Stimulated activated CD4-positive, alpha-beta T cell treated with anti-CD3 and anti-CD28 coated beads, Interleukin-15, amount 100 ng/mL, for 1 hour (primary cell): ENCODE measurements at places on chromosomes 1 and 21.

GRCh38 chr1:210302501-210302900 is 26.2 kb upstream of the HHAT start:
- DNase-seq, result no peak

DNA sequence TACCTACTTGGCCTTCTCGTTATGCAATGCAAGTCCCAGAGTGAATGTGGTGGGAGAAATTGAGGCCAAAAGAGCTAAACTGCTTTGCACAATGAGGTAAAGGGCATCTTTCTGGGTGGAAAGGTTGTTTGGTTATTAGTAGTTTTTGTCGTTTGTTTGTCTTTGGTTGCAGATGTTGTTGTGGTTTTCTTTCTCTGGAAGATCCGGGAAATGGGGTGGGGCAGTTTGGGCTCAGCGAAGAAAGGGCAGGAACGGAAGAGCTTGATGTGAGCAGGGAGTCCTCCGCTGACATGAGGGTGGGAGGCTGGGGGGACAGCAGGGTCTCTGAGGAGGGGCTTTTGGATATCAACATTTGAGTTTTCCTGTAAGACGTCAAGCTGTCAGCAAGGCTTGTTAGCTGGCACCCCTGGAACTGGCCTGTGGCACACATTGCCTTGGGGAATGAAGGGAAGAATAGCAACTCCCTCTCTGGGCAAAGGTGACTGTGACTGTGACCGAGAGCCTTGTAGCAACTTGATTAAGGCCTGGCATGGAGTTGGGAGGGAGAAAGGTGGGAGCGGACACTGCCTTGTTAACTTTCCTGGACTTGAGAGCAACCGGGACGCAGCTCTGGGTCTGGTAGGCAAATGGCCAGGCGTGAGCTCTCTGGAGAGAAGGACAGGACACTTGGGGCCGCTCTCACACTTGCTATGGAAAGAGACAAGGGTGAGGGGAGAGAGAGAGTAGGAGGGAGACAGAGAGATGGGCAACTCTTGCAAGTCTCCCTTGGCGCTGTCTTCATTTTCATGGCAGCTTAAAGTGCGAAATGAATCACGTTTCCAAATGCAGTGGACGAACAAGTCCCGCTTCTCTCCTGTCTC is 15.4 kb upstream of the OPRD1 start:
- DNase-seq, result no peak

GRCh38 chr1:164033782-164034181 is 525.2 kb upstream of the PBX1 start:
- DNase-seq, result no peak

- DNase-seq, result no peak
These were observed 768.9 kb upstream of the ADGRL4 start for GRCh38 chr1:79775402-79775801.

GRCh38 chr1:84946631-84947030 is 50.3 kb downstream of the MCOLN2 start:
- DNase-seq, result no peak

DNA sequence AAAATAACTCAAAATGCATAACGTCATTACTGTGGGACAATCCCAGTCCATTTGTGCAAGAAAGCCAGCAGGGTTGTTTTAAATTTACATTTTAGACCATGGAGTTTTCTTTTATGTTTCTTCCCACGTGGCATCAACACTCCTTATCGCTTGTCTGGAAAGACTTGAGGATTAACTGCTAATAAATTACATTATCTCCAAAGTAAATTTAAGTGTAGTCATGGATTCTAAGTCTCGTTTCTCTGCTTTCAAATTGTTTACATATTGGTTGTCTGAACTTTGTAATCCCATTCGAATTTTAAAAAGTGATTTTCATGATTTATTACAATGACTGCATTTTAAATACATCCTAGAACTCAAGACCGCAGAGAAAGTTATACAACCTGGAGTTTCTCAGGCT is 119.3 kb upstream of the ADAMTS5 start:
- DNase-seq, result no peak

DNA sequence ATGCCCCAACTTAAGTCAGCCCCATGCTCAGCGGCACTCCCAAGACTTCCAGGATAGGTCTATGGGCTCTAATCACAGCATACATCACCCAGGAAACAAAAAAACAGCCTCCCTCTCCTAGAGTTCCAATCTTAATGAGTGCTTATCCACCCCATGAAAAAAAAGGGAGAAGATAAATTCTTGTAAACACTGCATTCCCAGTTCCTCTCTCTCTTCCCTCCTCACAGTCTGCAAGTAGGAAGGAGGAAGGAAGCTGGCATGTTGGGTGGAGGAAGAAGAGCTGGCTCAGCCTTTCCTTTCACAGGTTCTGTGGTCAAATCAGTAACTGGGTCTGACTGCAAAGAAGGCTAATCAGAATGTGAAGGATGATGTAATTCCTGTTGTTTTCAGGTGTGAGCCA is 69.9 kb upstream of the ZC3H11B start:
- DNase-seq, result no peak

GRCh38 chr1:240242601-240243144 is 151.0 kb downstream of the FMN2 start:
- no peak for DNase-seq

GRCh38 chr1:99638853-99639252 is 7.1 kb upstream of the PALMD start:
- DNase-seq, result no peak

GRCh38 chr1:202029171-202029665 is 18.8 kb downstream of the ELF3 start:
- no peak for DNase-seq

DNA sequence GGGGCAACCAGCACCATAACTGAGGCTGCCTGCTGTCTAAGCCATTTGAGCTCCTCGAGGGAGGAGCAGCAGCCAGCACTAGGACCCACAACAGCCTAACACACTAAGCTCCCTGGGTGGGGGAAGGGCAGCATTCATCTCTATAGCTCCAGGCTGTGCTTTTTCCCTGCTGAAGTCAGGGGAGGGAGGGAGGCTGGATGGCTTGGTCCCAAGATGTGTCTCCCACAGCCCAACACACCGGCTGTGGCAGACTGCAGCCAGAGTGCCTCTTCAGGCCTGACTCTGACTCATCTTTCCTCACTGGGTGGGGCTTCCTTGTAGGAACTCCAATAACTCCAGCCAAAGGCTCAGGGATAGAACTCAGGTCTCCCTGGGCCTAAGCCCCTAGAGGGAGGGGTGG is 296.3 kb downstream of the PRDM2 start:
- no peak for DNase-seq

DNA sequence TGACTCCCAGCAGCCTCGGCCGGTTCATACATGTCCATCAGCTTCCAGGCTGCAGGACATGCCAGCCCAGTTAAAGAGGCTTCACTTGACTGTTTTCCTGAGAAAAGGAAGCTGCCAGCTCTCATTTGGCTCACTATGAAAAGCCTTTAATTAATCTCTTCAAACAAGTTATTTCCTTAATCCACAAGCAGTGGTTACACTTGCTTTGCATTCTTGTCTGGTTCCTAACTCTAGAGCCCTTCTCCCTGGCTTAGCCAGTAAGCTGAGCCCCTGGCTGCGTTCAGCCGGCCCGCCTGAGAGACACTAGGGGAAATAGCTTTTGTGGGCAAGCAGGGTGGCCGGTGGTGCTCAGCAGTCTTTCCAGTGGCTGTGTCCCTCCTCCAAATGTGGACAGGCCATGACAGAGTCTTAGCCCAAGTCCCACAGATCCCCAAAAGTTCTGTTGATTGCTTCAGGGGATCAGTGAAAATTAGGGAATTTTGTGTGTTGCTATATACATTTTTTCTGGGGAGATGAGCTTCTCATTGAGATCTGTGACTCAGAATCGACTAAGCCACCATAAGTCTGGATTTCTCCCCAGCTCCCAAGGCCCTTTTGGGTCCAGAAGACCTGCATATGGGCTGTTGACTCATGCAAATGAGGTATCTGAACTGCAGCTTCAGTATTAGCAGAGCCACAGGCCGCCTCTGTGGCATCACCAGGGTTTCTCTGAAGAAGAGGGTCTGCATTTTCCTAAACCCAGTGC is 10.1 kb downstream of the ATF3 start:
- no peak for DNase-seq

GRCh38 chr1:238960071-238960470 is 426.3 kb upstream of the CHRM3 start:
- no peak for DNase-seq

DNA sequence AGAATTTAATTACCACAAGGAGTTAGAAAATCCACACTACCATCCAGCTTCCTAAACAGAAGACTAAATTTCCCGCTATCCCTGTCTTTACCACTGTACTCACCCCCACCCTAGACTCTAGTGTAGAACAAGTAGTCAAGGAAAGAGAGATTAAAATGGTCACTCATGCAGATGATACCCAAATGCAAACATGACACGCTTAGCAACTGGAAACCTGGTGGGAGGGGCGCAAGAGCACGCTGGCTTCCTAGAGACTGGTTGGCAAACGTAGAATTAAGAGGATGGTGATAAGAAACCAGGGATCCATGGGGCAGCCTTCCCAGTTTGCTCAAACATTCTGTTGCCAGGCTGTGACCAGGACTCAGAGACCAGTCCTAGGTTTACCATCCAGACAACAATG is 9.9 kb upstream of the LDLRAD1 start:
- DNase-seq, result no peak

DNA sequence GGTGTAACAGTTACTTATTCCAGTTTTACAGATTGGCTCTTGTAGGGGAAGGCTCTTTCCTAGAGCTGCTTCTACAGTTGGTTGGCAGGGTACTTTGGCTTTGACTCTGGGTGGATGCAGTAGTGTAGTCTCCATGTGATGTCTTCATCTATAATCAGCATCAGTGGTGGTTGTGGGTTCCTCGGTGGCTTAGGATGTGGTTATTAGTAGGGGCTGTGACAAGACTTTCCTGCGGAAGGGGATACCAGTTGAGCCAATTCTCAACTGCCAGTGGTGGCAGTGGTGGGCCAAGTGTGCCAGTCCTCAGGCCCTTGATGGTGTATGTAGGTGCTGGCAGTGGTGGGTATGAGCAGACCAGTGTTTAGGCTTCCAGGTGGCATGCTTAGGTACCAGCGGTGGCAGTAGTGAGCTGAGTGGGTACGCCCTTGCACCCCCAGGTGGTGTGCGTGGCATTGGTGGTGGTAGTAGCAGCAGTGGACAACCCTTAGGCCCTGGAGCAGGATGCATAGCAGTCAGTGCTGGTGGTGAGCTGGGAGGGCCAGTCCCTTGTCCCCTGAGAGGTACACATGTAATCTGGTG is 27.2 kb upstream of the KLF18 start:
- DNase-seq, result no peak

GRCh38 chr1:18855573-18855972 is 3.9 kb downstream of the TAS1R2 start:
- no peak for DNase-seq

DNA sequence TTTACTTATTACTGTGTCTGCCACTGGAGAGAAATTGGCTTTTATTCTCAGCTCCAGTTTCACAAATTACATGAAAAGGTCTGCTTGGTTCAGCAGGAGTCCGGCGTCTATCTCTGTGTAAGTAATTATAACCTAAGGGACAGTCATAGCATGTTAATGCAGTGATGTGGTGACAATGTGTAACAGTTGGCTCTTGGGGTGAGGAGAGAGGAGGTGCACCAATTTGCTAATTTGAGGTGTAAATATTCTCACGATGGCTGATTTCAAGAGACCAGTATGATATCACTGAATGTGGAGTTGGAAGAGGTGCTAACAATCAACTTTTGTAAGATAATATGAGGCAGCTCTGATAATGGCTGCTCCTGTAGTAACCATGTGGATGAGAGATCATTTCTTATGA is 86.1 kb downstream of the CTH start:
- DNase-seq, result no peak

DNA sequence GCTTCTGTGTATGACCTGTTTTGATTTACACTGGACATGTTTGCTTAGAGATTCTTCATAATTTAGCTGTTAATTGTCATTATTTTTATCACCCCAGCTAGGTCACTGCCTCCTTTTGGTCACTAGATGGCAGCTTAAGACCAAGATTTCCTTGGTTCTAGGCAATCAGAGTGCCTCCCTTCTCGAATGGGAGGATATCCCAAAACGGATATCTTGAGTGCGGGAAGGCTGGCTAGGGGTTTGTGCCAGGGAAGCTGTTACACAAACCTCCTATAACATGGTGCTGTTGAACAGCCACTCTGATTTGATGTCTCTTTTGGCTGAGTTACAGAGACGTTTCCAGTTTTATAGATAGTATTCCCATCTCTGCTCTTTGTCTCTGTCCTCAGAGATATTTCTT is 283.5 kb downstream of the S1PR1 start:
- DNase-seq, result no peak

- DNase-seq, result no peak
These were observed 75.7 kb upstream of the SPATA6 start for GRCh38 chr1:48547561-48548220.

DNA sequence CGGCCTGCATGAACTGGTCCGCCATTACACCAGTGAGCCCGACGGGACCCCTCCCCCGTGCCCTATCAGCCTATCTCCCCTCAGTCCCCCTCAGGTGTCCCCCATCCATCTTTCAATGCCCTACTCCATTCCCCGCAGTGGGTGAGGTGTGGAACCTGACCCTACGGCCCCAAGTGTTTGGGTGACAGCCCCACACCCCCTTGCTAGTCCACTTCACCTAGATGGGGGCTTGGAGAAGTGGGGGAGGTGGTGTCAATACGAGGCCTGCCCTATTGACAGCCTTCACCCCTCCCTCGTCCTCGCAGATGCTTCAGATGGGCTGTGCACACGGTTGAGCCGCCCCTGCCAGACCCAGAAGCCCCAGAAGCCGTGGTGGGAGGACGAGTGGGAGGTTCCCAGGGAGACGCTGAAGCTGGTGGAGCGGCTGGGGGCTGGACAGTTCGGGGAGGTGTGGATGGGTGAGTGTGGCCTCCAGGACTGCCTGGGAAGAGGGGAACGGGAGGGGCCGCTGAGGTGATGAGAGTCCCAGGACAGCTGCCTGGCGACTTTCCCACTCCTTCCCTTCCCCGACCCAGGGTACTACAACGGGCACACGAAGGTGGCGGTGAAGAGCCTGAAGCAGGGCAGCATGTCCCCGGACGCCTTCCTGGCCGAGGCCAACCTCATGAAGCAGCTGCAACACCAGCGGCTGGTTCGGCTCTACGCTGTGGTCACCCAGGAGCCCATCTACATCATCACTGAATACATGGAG is 15.7 kb upstream of the HDAC1 start:
- no peak for DNase-seq

DNA sequence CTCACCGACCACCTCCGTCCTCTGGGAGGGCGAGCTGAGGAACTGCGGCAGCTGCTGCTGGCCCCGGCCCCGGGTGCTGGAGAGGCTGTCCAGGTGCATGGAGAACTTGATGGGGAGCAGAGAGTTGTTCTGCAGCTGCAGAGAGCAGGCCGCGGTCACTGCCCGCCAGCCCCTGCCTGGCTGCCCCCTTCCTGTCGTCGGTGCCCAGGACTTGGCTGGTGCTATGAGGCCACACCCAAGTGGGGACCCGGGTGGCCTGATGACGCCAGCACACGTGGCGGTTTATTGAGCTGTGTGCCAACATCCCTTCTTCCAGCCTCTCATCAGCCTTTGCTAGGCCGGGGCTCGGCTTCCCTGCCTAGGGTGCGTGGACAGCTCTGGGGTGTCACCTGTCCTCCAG is 5.3 kb upstream of the TMEM52 start:
- DNase-seq, result no peak

GRCh38 chr1:7561331-7561921 is 209.7 kb upstream of the VAMP3 start:
- DNase-seq, result no peak
